H9 (cell line): ENCODE measurements at places on chromosomes 4 and X. TPM values are rescaled to one million over a fixed set of nuclear protein-coding genes. Genes with fewer than 3 reads are reported as not detected.
A peak's percentile ranks its signal among the peaks of the same experiment; 100 is the strongest.

GRCh38 chr4:143377611-143378099, 41.0 kb downstream of the GAB1 start:
- H3K27me3 ChIP-seq: no peaks in the 10 kb centered on the region
- no peaks in the 10 kb centered on the region for H3K36me3 ChIP-seq
- peaks cover 8% of the 10 kb centered on the region for H3K4me1 ChIP-seq
- DNase-seq: no peak
- H3K4me3 ChIP-seq: no peak overlapping the region

DNA sequence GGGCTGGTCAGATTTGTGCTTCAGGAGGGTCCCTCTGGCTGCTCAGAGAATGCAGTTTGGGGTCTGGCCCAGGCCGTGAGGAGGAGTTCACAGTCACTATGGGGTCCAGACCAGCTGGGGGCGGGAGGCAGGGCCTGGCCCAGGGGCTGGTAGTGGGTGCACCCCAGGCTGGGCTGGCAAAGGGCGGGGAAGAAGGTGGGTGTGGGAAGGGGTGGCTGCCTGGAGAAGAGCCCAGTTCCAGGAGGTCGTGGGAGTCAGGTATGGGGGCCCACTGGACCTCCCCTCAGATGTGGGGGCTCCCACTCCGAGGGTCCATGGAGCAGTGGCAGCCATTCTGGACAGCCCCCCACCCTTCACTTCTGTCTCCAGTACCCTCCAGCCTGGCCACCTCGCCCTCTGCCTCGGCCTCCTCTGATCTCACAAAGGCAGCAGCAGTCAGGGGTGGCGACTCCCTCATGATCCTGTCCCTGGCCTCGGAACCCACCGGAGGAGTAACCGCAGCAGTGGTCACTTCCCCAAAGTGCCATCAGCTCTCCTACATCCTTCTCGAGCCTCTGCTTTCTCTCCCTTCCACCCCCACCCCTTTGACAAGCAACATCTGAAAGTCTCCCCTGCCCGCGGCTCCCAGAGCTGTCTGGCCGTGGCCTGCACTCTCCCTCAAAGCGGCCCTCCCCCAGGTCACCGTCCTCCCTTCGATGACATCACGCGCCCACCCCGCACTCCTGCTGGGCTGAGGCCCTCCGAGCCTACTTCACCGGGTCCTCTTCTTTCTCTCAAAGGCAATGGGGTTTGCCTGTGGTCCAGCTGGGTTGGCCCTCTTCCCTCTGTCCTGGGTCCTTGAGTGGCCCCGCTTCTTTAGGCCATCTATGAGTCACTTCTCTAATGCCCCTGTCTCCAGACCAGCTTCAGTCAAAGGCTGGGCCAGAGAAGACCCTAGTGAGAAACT, 1.7 kb upstream of the SLC6A8 start:
- H3K4me3 ChIP-seq: peak overlapping the region; percentile 50
- no peaks in the 10 kb centered on the region for H3K27me3 ChIP-seq
- peaks cover 18% of the 10 kb centered on the region for H3K36me3 ChIP-seq
- no peak for DNase-seq
- no peak overlapping the region for H3K27ac ChIP-seq

GRCh38 chr4:180682776-180683175, 1560.4 kb upstream of the TENM3 start:
- no peak overlapping the region for H3K27ac ChIP-seq
- H3K4me3 ChIP-seq: no peak overlapping the region
- H3K27me3 ChIP-seq: no peaks in the 10 kb centered on the region
- DNase-seq: no peak

GRCh38 chr4:108018040-108018883, 28.6 kb downstream of the HADH start:
- H3K4me1 ChIP-seq: no peaks in the 10 kb centered on the region
- DNase-seq: peak; percentile 76
- H3K36me3 ChIP-seq: peaks cover 61% of the 10 kb centered on the region
- no peaks in the 10 kb centered on the region for H3K27me3 ChIP-seq
- H3K4me3 ChIP-seq: no peak overlapping the region
- no peak overlapping the region for H3K27ac ChIP-seq

DNA sequence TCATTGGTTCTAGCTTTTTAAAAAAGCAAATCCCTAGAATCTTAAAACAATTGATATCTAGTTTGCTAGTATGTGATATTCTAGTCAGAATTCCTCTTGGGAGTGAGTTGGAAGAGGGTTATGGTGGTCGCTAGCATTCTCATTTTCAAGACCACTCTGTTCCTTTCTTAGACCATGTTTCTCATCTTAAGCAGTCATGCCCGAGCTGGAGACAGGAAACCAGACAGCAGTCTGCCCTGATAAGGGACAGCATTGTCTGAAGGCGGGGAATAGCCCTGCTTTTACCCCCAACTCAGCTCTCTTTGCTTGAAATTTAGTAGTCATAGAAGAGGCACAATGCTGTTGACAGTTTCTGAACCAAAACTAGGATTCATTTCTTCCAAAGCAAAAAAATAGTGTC, 5.2 kb downstream of the KLF3 start:
- H3K27me3 ChIP-seq: no peaks in the 10 kb centered on the region; the same call in 1 of the 2 replicates
- H3K27ac ChIP-seq: no peak overlapping the region
- no peak overlapping the region for H3K4me3 ChIP-seq
- H3K4me1 ChIP-seq: peaks cover 12% of the 10 kb centered on the region

Gene GDPD2
- total RNA-seq: 13.9 and 14.1 TPM in 2 replicates

DNA sequence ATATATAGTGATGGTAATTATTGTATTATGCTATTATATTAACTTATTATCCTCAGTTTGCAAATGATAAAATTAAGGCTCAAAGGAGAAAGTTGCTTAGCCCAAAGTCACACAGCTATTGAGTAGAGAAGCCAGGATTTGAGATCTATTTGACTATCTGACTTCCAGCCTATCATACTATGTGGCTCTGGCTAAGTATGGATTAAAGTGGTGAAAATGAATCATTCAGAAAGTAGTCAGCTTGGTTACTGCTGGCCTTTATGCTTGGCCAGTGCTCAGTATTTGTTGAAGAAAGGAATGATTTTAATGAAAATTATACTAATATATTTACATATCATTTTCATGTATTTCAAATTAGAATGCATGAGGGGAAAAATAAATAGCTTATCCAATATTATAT, 219.8 kb downstream of the SHROOM3 start:
- DNase-seq: no peak
- no peak overlapping the region for H3K4me3 ChIP-seq
- no peaks in the 10 kb centered on the region for H3K4me1 ChIP-seq
- no peak overlapping the region for H3K27ac ChIP-seq

Gene GABRB1
- 0.39 TPM in 1 of 2 replicates, not detected in the other for total RNA-seq

- DNase-seq: peak; percentile 31
These were observed 490.6 kb downstream of the IL15 start for GRCh38 chr4:142126890-142127497.

- no peaks in the 10 kb centered on the region for H3K27me3 ChIP-seq
- no peak overlapping the region for H3K27ac ChIP-seq
- H3K36me3 ChIP-seq: no peaks in the 10 kb centered on the region
- H3K4me1 ChIP-seq: no peaks in the 10 kb centered on the region
- no peak for DNase-seq
- no peak overlapping the region for H3K4me3 ChIP-seq
These were observed 53.0 kb downstream of the ARSF start for GRCh38 chrX:3094261-3094660.

DNA sequence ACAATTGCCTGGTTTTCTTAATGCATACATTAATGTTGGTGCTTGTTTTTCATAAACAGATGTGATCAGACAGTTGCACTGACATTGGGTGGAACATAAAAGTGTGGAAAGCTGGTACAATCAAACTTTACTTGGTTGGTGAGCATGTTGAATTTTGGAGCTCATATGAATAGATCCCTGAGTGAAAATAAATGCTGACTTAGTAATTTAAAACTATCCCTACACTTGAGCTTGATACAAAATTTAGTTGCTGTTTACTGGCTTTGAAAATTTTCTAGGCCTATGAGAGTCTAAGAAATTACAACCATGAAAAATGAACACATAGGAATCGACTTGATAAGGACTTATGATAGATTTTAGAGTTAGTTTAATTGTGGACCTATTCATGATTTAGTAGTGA, 551.8 kb upstream of the PABPC4L start:
- peaks cover 5% of the 10 kb centered on the region for H3K36me3 ChIP-seq
- DNase-seq: no peak
- no peak overlapping the region for H3K4me3 ChIP-seq

Gene CLDN22
- total RNA-seq: not detected in 2 replicates

GRCh38 chr4:16450724-16451123, 224.5 kb upstream of the TAPT1 start:
- no peak for DNase-seq
- no peaks in the 10 kb centered on the region for H3K4me1 ChIP-seq
- no peak overlapping the region for H3K4me3 ChIP-seq
- H3K27ac ChIP-seq: no peak overlapping the region
- peaks cover 24% of the 10 kb centered on the region; the same call in 1 of the 2 replicates for H3K27me3 ChIP-seq
- H3K36me3 ChIP-seq: no peaks in the 10 kb centered on the region

DNA sequence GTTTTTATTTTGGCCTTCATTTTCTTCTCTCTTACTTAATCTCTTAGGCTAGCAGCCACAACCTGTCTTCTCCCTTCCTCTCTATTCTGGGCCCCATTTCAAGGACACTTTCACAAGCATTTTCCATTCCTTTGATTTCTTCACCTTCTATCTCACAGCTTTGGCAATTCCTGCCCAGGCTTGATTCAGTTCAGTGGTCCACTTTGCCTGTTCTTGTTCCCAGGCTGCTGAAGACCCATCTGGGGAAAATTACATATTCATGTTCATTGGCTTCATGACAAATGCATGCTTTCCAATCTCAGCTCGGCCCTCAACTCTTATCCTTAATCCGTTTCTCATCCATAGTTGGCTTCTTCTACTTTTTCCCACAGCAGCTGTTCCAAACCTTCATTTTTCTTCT, 38.7 kb upstream of the LPAR4 start:
- H3K4me1 ChIP-seq: no peaks in the 10 kb centered on the region
- no peak overlapping the region for H3K27ac ChIP-seq
- no peaks in the 10 kb centered on the region for H3K27me3 ChIP-seq
- no peaks in the 10 kb centered on the region for H3K36me3 ChIP-seq

DNA sequence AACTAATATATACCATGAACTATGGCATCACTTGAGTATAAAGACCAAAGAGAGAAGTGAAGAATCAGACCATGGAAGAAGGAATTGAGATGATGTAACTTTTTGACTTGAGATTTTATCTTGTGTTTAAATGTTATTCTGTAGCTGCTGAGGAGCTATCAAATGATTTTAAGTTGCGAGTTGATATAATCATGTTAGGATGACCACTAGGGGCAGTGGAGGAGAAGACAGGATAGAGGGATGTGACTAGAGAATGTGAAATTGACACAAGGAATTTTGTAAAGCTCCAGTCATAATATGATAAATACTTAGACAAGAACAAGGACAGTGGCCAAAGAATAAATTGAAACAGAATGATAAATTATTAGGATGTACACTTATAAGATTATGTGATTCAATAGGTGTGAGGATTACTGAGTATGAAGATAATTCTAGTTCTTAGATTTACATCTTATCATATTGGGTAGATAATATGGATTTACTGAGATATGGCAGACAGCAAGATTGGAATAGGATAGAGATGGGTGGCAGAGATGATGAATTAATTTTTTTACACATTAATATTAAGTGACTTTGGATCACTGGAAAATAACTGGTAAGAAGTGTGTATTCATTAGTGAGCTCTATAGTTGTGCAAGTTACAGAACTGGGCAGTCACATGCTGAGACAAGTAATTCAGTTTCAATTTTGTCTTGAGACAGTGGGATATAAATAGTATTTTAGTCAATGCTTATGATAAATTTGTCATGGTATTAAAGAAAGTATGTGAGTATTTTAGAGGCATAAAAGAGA, 816.0 kb upstream of the PCDH10 start:
- no peaks in the 10 kb centered on the region for H3K4me1 ChIP-seq
- H3K4me3 ChIP-seq: no peak overlapping the region
- H3K36me3 ChIP-seq: peaks cover 3% of the 10 kb centered on the region
- no peak overlapping the region for H3K27ac ChIP-seq
- no peak for DNase-seq
- no peaks in the 10 kb centered on the region for H3K27me3 ChIP-seq
